Stimulated activated CD8-positive, alpha-beta memory T cell treated with anti-CD3 and anti-CD28 coated beads, Interleukin-4, amount 100 ng/mL, for 48 hours (primary cell): ENCODE measurements at places on chromosomes 6 and 20.

- peak; percentile 5 for DNase-seq
Observed at GRCh38 chr20:23165307-23165750, 79.2 kb upstream of the CD93 start.

DNA sequence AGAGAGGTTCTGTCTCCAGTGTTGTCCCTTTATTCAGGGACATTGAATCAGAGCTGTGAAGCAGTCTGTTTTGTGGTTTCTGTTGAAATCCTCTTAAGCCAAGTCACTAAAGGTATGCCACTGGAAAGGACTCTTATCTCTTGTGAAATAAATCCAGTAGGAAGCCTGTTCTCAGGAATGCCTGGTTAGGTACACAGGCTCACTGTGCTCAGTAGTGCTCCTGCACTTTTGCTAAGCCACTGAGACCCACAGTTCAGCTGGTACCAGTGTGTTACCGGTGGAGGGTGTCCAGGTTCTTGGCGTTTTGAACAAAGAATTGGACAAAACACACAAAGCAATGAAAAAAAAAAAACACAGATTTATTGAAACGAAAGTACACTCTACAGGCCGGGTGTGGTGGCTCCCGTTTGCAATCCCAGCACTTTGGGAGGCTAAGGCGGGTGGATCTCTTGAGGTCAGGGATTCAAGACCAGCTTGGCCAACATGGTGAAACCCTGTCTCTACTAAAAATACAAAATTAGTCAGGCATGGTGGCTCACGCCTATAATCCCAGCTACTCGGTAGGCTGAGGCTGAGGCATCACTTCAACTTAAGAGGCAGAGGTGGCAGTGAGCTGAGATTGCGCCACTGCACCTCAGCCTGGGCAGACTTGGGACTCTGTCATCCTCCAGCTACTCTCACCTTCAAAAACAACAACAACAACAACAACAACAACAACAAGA lies 186.1 kb downstream of the JARID2 start:
- no peak for DNase-seq

DNA sequence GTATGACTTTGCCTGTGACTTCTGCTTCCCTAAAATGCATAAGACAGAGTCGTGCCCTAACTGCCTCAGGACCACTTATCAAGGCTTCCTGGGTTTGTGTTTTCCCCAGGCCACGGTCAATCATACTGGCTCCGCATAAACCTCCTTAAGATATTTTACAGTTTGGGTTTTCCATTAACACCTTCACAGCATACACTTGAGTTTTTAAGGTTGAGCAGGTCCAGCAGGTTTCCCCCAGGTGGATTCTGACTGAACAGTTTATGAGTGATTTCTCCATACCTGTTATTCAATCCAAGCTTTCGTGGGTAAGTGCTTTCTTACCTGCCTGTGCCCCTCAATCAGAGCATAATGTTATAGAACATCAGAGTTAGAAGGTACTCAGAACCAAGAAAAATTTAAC lies 39.3 kb downstream of the NINL start:
- DNase-seq, result no peak

- peak; percentile 19 for DNase-seq
Observed at GRCh38 chr20:17614176-17614811, 44.4 kb downstream of the DSTN start.

DNA sequence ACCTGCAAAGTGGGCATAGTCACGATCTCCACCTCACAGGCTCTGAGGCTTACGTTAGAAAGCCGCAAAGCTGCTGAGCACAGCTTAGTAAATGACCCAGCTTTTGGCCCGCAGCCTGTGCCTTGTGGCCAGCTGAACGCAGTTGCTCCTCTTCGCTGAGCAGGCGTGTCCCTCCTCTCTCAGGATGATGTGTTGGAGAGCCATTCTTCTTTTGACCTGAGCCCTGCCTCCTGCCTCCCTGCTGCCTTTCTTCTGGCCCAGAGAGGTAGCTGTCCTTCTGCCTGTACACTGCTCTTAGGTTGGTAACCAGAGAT lies 47.6 kb upstream of the MYL9 start:
- no peak for DNase-seq

DNA sequence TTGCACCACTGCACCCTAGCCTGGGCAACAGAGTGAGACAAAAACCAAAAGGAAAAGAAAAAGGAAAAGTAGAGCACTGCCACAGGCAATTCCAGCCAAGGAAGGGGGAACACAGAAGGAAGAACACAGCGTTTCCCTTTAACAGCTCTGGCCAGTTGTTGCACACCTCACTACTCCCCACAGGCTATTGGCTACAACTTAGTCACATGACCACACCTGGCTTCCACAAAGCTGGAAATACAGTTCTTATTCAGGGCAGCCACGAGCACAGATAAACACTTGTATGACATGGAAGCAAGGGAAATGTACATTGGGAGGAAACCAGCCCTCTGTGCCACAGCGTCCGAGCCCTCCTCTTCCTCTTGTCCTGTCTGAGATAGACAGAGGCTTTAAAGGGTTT lies 249.0 kb upstream of the JARID2 start:
- DNase-seq, result no peak

DNA sequence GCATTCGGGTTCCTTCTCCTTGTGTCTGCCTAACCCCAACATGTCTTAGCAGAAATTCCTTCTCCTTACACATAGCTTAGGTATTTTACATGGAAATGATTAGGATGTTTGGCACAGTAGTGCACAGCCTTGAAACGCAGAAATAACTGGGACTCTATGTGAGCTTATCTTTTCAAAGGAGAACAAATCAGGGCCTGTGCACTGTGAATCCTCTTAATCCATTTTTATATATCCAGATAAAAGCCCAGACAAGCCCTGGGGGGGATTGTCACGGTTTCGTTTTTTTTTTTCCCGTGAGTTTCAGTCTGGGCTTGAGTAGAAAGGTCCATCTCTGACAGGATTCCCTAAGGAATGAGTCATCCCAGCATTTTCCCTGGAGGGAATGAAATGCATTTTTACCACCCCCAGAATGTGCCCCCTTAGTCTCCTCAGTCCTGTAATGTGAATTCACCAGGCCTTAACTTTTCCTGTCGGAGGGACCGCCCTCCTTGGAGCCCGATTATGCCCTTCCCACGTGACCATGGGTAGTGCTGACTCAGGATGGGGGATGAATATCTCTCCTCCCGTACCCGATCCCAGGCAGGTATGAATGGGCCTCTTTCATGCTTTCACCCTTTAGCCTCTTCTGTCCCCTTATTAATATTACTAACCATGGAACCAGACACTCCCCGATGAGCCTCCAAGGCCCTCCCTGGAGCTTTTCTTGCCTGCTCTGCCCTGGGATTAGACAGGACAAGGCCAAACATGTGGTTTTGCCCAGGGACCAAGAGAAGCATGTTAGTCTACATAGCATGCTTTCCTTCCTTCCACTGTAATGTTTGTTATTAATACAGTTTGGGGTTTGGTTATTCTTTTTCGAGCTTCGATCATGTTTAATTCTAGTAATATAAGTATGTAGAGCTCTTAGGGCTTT lies 23.9 kb upstream of the NAA20 start:
- DNase-seq, result no peak

DNA sequence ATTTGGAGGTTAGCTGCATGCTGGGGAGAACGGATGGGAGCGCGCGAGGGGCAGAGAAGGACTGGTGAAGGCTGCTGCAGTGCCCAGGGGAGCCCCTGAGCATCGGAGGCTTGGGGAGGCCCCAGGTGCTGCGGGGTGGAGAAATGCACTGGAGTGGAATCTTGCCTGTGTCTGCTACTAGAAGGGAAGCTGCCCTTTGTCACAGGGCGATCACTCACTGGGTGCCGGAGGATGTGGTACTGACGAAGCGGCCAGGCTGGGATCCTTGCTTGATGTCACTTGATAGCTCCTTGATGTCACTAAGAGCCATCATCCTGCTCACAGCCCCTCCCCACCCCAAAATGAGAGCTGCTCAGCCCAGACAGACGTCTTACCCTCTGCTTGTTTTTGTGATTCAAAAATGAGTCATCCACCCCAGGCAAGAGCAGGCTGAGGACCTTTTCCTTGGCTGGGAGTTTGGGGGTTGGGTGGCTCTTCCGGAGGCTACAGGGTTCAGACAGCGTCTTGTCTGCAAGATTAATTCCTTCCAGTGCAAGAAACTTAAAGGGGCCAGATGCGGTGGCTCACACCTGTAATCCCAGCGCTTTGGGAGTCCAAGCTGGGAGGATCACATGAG lies 62.6 kb upstream of the PMEPA1 start:
- DNase-seq, result no peak

- no peak for DNase-seq
Observed at GRCh38 chr20:35196313-35196712, 24.4 kb downstream of the PROCR start.

GRCh38 chr20:8020314-8021079 lies 936 bp upstream of the TMX4 start:
- no peak for DNase-seq

DNA sequence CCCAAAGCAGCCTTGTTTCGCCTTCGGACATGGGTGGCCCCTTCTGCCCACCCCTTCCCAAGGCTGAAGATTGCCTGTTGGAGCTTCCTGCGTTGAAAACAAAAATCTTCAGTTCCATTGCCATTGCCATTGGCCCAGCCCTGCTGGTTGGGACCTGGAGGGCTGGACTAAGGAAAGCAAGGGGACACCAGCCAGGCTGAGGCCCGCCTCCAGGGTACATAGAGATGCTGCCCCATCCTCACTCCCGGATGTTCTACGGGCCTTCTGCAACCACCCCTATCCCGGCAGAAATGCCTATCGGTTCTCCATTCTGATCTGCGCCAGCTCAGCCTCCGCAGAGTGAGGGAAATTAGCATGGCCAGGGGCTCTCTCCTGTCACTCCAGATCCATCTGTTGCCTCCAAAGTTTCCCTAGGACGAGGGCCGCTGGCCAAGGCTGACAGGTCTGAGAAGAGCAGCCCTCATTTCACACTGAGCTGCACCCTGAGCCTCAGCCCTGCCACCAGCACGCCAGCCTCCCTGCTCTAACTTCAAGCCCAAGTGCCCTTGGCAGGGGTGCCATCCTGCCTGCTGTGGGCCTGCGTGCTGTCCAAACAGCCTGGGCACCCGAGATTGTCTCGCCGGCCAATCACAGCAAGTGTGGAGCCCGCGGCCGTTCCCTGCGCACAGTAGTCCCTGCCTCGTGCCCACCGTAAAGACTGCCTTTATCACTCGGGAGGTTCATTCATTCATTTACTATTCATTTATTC lies 13.4 kb upstream of the STX16 start:
- DNase-seq, result no peak

GRCh38 chr6:119348096-119348747 lies 1.3 kb downstream of the MAN1A1 start:
- DNase-seq, result peak; percentile 64

GRCh38 chr6:16684195-16684689 lies 77.0 kb downstream of the ATXN1 start:
- DNase-seq, result no peak

DNA sequence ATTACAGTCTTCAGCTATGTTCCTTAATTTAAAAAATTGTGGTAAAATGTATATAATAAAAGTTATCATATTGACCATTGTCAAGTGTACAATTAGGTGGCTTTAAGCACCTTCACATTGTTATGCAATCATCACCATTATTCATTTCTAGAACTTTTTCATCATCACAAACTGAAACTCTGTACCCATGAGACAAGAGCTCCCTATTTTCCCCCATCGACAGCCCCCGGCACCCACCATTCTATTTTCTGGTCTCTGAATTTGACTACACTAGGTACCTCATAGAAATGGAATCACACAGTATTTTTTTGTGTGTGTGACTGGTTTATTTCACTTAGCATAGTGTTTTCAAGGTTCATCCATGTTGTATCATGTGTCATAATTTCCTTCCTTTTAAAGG lies 39.7 kb upstream of the FYN start:
- DNase-seq, result no peak

- no peak for DNase-seq
Observed at GRCh38 chr20:19786311-19786710, 28.3 kb downstream of the RIN2 start.

- DNase-seq, result no peak
Observed at GRCh38 chr20:8331740-8332412, 199.8 kb downstream of the PLCB1 start.

DNA sequence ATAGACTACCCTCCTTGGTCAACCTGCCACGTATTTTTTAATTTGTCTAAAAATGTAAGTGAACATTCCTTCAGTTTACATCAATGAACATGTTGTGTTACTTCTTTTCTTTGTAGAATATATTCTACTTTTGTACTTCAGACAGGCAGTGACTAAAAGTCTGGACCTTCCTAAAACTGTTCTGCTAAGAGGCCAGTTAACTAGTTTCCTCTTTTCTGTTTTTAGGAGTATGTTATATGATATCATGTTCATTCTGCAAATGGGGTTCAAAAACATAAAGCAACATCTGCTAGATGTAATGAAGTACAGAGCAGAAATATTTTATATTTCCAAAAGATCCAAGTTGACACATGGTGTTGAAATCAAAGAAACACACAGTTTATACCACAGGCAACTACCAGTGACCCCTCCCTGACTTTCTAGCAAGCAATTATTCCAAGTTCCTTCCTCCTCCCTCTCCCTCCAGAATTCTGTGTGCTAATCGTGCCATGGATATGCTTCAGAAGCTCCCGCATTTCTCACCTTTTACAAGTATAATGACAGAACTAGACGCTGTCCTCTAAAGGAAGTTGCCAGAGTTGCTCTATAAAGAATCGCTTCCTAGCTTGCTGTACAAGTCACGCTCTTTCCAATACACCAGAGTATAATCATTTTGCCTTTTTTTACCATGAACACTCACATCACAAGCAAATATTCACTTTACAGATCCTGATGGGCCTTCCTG lies 64.7 kb downstream of the ARHGAP18 start:
- no peak for DNase-seq
